ENCODE measurements at places on chromosomes 12 and 14. TPM values are rescaled to one million over a fixed set of nuclear protein-coding genes. Genes with fewer than 3 reads are reported as not detected.

TAS2R50 gene
- 1.5 TPM for total RNA-seq

FAM222A gene
- total RNA-seq, result 0.38 TPM

DNAI7 gene
- 0.51 TPM for total RNA-seq

CCER1 gene
- total RNA-seq, result not detected

PTPRR gene
- not detected for total RNA-seq

DDX47 gene
- 154 TPM for total RNA-seq

WNT1 gene
- total RNA-seq, result 1.5 TPM

GRCh38 chr14:80586131-80586530, 355.4 kb downstream of the CEP128 start:
- H3K4me1 ChIP-seq, result no peaks in the 10 kb centered on the region
- H3K4me3 ChIP-seq, result no peak overlapping the region
- no peak for DNase-seq
- no peaks in the 10 kb centered on the region for H3K27me3 ChIP-seq

DNA sequence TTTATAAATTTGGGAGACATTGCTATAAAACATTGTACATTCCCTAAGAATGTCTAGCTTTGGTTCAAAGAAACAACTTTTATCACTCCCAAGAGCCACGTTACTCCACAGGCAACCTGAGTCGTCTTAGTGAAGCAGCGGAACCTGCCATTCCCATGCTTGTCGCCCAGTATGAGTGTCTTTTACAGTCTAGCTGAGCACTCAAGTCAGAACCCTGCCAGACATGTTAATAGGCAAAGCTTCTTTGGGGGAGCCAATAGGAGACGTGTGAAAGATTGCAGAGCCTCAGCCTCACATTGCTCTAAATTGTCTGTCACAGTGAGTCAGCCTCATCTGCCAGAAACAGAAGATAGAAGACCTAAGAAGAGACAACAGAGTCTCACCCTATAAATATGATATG, 541.6 kb upstream of the FLRT2 start:
- no peak overlapping the region for H3K27ac ChIP-seq
- H3K36me3 ChIP-seq, result no peaks in the 10 kb centered on the region
- no peak overlapping the region for H3K4me3 ChIP-seq
- DNase-seq, result no peak
- H3K27me3 ChIP-seq, result no peaks in the 10 kb centered on the region

DNA sequence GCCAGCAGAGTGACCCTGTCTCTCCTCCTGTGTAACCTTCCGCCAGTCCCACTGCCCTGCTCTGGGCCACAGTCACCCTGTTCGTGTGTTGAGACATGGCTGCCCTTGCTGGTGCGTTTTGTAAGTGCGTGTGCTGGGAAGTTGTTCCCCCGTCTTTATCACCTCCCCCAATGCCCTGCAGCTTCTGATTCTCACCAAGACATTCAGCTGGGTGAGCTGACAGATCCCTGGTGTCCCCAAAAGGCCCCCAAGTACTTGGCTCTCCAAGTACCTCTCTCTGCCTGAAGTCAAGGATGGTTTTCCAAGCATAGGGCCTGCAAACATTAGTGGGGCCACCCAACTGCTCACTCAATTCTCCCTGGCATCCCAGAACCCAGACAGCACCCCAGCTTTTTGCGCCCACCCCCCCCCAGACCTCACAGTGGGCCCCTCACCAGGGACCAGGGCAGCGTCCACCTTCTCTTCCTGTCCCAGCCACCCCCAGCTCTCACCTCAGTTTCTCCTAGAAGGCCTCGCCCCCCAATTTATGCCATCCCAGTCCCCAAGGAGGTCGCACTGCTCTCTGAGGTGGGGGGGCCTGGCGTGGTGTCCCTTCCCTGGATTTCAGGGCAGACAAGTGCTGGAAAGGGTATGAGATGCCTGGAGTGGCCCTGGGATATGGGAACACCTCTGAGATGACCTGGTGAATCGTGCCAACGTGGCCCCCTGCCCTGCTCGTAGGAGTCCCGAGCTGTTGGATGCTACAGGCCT, 51.8 kb upstream of the EML1 start:
- DNase-seq, result no peak
- no peaks in the 10 kb centered on the region for H3K36me3 ChIP-seq
- H3K4me1 ChIP-seq, result peaks cover 6% of the 10 kb centered on the region
- no peaks in the 10 kb centered on the region for H3K27me3 ChIP-seq

DNA sequence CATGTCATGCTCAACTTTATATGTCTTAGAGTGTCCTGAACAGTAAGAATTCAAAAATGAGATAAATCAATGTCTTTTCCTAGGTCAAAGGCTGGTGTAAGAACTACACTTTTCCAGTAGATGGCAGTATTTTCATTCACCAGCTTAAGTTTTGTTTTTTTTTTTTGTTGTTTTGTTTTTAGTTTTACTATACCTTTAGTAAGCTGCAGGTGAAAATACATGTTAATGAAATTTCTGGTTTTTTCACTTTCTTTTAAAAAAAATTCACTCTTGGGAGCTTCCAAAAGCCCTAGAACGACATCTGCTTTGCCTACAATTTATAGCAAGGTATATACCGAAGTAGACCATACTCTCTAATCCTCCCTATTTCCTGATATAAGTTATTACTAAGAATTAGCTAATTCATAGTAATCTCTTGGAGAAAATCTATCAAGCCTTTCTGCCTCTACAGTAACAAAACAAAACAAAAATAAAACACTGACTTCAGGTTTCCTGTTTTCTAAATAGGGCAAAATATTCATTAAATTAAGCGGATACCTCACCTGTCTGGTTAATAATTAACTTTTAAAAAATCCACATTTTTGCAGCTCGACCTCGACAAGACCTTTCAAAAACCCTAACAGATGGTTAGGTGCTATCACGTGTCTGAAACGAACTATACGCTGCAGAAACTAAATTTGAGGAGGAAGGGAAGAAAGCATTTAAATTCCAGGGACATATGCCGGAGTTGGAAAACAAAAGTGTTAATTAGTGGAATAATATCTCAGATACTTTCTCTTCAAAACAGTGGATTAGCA, 2.7 kb upstream of the SAMD4A start:
- DNase-seq, result peak; percentile 60
- H3K4me3 ChIP-seq, result peak overlapping the region; percentile 74
- H3K27ac ChIP-seq, result no peak overlapping the region
- no peaks in the 10 kb centered on the region for H3K36me3 ChIP-seq
- H3K27me3 ChIP-seq, result peaks cover 3% of the 10 kb centered on the region
- H3K4me1 ChIP-seq, result peaks cover 11% of the 10 kb centered on the region

DNA sequence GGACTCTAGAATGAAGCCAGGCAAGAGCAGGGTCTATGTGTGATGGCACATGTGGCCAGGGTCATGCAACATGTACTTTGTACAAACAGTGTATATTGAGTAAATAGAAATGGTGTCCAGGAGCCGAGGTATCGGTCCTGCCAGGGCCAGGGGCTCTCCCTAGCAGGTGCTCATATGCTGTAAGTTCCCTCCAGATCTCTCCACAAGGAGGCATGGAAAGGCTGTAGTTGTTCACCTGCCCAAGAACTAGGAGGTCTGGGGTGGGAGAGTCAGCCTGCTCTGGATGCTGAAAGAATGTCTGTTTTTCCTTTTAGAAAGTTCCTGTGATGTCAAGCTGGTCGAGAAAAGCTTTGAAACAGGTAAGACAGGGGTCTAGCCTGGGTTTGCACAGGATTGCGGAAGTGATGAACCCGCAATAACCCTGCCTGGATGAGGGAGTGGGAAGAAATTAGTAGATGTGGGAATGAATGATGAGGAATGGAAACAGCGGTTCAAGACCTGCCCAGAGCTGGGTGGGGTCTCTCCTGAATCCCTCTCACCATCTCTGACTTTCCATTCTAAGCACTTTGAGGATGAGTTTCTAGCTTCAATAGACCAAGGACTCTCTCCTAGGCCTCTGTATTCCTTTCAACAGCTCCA, 39.6 kb downstream of the DAD1 start:
- no peaks in the 10 kb centered on the region for H3K27me3 ChIP-seq
- no peak for DNase-seq
- H3K4me1 ChIP-seq, result peaks cover 98% of the 10 kb centered on the region
- H3K36me3 ChIP-seq, result peaks cover 60% of the 10 kb centered on the region
- H3K27ac ChIP-seq, result peak overlapping the region; percentile 96

DNA sequence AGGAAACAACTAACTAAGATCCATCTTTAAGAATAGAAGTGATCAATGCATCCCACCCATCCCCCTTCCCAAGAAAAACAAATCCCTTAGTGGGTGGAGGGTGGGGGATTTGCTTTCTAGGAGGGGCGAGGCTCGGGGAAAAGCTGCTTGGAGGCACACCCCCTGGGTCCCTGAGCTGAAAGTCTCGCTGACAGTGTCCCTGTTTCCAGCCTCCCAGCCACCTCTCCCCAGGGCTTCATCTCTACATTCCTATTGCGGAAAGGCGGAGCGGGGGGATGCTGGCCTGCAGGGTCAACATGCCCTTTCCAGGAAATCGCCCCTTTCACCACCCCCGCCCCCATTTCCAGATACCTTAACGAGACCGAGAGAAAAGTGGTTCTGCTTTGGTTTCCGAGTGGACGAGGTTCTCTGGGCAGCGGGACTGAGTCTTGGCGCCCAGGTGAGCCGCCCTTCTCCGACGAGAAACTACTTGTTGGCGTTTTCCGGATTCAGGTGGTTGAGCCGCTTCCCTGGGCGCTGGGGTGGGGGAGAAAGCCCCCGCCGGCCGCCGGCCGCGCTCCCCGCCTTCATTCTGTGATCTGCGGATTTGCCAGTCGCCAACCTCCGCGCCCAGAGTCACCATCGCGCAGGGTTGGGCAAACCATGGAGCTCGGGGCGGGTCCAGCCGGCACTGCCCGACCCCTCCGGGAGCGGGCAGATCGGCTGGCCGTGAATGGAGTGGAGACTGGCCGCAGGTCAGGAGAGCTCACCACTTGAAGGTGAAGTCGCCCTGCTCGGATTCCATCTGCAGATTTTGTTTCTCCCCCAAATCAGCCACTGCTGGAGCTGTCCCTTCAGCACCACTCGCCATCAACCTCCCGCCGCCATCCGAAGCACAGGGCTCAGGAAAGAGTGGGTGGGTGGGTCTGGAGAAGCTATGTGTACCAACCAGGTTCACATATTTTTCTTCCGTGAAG, 505 bp downstream of the KCNC2 start:
- peaks cover 12% of the 10 kb centered on the region for H3K27me3 ChIP-seq
- no peak overlapping the region for H3K4me3 ChIP-seq
- H3K36me3 ChIP-seq, result no peaks in the 10 kb centered on the region
- no peak for DNase-seq

- no peak overlapping the region for H3K27ac ChIP-seq
- no peaks in the 10 kb centered on the region for H3K36me3 ChIP-seq
- H3K4me1 ChIP-seq, result peaks cover 31% of the 10 kb centered on the region
- no peaks in the 10 kb centered on the region for H3K27me3 ChIP-seq
- no peak for DNase-seq
Observed at GRCh38 chr12:124463341-124463921, 104.0 kb downstream of the NCOR2 start.

DNA sequence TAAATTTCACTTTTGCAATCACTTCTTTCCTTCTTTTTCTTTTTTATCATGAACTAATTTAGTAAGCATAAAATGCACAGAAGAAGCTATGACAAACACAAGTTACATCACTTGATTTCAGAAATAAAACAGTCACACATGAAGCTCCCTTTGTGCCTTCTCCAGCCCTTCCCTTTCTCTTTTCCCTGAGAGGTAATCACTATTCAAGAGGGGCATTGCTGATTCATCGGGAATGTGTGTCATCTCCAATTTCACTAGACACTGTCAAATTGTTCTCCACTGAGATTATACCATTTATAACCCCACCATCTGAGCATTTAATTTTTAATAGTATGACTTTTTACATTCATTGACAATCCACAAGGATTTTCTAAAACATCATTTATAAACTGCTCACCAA, 91.6 kb upstream of the PTPRQ start:
- H3K4me3 ChIP-seq, result no peak overlapping the region
- DNase-seq, result no peak
- H3K27me3 ChIP-seq, result no peaks in the 10 kb centered on the region
- no peaks in the 10 kb centered on the region for H3K4me1 ChIP-seq

DNA sequence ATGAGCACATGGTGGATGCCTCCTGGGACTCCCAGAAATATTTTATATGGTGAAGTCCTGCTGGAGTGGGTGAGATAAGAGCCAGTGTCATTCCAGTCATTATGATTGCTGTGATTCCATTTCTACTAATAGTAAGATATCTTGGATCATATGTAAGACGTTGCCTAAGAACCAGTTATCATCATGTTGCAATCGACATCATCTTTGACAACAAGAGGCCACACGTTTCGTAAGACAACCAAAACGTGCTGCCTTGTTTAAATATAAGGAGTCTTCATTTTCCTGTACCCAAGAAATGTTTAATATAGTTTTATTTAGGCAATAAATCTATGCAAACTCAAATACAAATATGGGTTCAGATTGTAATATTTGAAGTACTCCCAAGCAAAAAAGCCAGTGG, 58.4 kb downstream of the SPTSSA start:
- no peak for DNase-seq
- H3K27me3 ChIP-seq, result no peaks in the 10 kb centered on the region
- no peaks in the 10 kb centered on the region for H3K36me3 ChIP-seq
- no peak overlapping the region for H3K4me3 ChIP-seq
